ENCODE measurements at places on chromosomes 5 and 9.

- no peak for DNase-seq
Observed at GRCh38 chr5:60444661-60445360, 255.2 kb downstream of the DEPDC1B start.

DNA sequence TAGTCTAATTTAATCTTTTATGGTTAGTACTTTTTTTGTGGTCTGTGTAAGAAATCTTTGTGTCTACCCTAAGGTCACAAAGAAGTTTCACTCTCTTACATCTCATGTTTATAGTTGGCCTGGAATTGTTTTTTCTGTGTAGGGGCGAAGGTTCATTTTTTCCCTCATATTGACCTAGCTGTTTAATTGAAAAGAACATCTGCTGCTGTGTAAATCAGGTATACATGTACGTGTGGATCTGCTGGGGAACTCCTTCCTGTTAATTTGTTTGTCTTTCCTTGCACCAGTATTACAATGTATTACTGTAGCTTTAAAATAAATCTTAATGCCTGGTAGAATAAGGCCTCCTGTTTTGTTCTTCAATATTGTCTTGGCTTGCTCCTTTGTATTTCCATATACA is 37.8 kb downstream of the EXOSC2 start:
- DNase-seq = no peak

GRCh38 chr5:178340187-178340586 is 107.6 kb upstream of the PHYKPL start:
- no peak for DNase-seq

GRCh38 chr5:59785676-59786333 is 107.7 kb downstream of the PDE4D start:
- DNase-seq = no peak

DNA sequence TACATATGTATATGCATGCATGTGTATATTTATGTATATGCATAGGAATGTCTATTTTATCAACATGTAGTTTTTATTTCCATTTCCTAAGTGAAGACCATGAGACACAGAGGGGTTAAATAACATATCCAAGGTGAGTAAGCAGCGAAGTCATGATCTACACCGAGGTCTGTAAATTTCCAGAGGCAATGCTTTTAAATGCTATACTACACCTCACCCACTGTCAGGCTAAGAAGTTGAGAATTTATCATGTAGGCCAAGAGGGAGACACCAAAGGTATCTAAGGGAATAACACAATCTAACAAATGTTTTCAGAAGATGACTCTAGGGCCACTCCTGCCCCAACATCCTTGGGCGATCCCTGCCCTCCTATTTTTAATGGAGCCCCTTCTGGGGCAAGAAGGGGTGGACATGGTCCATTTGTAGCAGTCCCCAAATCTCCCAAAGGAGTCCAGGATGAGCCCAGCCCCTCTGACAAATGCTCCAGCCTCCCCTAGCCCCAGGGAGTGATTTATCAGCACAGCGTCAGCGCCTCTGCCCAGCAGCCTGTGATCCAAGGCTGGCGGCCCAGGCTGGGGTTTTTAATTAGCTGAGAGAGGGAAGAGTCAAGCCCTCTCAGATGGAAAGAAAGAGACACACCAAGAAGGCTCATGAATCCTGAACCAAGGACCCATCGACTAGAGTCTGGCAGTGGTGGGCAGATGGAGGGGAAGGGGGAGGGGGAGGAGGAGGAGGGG is 339.9 kb downstream of the ASTN2 start:
- no peak for DNase-seq

DNA sequence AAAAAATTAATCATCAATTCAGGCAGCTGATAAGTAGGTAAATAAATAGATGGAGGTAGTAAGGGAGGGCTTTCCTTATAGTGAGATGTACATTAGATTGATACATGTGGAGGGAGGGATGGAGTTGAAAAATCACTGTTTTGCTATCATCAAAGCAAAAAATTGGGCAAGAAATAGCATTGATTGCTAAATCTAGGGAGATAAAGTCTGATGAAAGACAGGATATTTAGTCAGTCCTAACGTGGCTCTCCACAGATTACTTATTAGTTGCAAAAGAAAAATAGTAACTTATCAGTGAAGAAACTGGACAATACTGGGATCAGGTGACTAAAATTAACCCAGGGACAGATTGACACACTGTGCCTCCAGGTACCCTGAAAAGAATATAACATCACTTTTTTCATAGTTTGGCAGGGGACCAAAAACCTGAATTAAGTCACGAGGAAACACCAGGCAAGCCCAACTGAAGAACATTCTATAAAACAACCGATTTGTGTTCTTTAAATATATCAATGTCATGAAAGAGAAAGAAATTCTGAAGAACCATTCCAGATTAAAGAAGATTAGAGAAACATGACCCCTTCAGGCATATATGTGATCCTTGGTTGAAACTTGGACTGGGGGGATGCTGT is 27.1 kb upstream of the GOLPH3 start:
- no peak for DNase-seq

- DNase-seq = no peak
Observed at GRCh38 chr9:93701494-93702218, 125.3 kb downstream of the PHF2 start.

DNA sequence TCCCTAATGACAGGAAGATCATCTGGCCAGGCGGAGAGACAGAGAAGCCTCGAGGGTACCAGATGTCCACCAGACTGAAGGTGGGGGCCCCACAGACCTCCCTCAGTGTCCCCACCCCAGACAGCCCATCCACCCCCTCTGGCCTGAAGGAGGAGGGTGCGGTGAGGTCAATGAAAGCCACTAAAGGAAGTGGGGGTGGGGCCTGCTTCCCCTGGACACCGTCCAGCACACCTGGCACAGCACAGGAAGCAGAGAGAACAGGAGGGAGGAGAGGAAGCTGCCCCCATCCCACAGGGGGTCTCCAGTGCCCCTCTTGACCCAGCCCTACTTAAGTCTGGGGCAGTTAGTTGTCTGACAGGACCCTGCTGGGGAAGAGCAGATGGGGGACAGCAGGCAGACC is 11.2 kb downstream of the LRRC26 start:
- no peak for DNase-seq

DNA sequence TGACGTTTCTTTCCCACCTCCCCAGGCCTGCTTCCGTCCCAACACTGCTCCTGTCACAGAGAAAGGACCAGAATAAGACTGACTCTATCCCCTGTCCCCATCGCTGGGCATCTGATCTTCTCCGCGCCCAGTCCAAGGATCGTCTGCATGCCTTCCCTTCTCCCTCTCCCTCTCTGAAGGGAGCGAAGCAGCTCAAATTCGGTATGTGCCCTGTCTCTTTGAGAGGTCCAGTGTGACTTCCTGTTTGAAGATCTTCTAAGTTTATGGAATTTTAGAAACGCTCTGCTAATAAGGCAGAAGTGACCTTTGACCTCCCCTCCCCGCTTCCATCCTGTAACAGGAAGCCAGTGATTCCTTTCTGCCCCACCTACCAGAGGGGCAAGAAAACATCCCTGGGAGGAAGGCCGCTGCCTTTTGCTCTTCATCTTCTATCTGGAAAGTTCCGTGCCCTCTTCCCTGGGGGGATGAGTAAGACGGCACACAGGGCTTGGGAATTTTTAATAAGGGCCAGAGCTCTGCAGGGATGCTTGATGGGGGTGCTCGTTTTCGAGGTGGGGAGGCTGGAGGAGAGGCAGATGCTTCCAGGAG is 40.7 kb upstream of the RNU6ATAC start:
- no peak for DNase-seq

DNA sequence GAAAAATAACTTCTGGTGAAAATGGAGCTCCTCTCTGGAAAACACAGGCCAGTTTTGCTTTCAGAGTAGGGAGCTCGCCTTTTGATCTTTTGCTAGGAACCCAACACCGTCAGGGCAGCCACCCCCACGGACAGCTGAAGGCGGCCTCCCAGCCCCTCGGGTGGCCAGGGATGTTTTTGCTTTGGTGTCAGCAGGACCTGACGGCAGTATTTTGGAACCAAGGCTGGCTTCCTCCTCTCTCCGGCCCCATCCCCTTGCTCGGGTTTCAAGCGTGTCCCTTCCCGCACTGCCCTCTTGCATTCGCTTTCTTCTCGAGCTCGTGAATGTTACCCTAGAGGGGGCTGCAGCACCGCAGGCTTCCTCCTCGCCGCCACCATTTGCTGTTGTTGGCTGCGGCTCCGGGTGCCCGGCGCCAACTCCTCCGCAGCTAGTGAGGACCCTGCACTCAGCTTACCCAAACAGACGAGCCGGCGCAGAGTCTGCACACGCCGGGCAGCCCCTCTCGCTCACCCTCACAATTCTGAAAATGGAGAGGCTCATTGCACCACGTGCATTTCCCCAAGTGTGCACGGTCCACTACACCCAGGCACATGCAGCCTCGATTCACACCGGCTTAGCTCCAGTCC is 35.5 kb upstream of the ADAMTSL1 start:
- no peak for DNase-seq

DNA sequence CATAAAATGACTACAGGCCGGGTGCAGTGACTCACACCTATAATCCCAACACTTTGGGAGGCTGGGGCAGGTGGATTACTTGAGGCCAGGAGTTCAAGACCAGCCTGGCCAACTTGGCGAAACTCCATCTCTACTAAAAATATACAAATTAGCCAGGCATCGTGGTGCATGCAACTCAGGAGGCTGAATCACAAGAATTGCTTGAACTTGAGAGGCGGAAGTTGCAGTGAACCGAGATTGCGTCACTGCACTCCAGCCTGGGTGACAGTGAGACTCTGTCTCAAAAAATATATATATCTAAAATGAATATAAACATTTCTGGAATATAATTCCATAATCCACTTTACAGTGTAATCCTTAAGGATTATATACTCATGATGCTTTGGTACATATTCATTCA is 66.5 kb downstream of the TEX10 start:
- no peak for DNase-seq

DNA sequence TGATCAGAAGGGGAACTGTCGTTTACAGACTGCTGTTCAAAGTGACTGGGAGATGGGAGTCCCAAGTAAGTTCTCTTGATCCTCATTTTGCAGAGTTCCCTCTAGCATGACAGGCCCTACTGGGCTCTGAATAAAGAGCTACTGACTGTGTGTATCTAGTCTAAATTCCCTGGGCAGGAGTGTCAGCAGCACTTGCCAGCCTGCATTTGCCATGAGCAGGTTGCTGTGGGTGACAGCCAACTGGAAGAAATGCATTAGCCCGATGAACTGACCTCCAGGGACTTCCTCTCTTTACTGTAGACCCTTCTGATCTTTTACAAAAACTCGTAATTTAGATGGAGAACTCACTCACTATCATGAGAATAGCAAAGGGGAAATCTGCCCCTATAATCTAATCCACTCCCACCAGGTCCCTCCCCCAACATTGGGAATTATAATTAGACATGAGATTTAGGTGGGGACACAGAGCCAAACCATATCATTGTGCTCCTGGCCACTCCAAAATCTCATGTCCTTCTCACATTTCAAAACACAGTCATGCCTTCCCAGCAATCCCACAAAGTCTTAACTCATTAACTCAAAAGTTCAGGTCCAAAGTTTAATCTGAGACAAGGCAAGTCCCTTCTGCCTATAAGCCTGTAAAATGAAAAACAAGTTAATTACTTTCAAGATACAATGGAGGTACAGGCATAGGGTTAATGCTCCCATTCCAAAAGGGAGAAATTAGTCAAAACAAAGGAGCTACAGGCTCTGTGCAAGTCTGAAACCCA is 78.9 kb upstream of the CXCL14 start:
- no peak for DNase-seq

GRCh38 chr9:34510497-34511468 is 12.0 kb downstream of the ENHO start:
- DNase-seq = no peak

- no peak for DNase-seq
Observed at GRCh38 chr9:94919376-94920098, 193.0 kb downstream of the AOPEP start.

DNA sequence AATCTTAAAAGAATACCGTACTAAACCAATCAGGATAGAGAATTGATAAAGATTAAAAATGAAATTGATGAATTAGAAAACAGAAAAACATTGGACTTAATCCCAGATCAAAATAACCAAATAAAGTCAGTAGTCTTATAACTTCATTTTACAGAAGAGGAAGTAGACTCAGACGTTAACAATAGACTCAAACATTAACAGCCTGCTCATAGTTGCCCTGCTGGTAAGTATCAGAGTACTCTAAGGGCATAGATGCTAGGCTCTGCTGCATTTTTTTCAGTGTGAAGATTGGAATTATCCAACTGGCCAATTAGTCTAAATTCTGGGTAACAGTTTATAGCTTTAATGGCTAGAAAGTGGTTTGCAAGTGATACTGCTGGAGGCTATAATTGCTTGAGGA is 42.9 kb downstream of the ADGRV1 start:
- no peak for DNase-seq

DNA sequence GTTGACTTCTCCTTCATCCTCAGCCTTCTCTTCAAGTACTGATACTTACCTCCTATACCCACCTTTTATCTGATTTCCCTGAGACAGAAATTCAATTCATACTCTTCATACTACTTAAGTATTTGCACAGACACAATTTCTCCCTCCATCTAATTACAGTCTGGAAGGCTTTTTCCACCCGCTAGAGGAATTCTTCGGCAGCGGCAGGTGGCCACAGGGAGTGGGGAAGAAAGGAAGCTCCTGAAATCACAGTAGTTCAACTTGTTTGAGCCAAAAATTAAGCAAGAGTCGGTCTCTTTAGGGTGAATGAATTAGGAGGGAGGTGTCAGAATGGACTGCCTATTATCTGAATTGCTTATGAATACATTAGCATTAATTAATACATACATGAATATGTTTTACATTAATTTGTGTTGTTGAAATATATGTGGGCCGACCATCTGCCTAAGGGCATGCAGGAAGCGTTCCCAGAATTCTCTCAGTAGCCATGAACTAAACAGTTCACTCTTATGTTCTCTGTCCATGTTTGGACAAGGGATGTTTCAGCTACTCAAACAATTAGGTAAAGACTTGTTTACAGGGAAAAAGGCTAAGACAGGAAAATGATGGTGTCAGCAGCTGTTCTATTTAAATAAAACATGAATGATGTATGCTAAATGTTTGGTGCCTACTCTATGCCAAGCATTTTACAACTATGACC is 101.4 kb upstream of the SMARCA2 start:
- DNase-seq = no peak

DNA sequence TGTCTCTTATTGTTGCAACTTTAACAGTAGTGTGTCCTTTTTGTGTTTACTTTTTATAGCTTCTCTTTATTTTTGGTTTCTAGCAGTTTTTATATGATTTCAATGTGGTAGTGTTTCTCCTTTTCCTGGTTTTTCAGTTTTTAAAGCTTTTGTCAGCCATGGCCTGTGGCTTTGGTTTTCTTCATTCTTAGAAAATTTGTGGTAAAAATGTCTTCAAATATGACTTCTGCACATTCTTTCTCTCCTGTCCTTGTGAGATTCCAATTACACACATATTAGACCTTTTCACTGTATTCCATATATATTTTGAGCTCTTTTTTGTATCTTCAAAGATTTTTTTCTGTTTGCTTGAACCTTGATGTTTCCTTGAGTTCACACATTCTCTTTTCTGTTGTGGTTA is 180.5 kb downstream of the CNTLN start:
- no peak for DNase-seq

GRCh38 chr5:39639618-39640089 is 214.9 kb upstream of the DAB2 start:
- no peak for DNase-seq

GRCh38 chr9:27747450-27747849 is 174.2 kb upstream of the C9orf72 start:
- DNase-seq = no peak

GRCh38 chr9:29390859-29391258 is 1817.6 kb upstream of the C9orf72 start:
- no peak for DNase-seq

GRCh38 chr5:148748702-148749392 is 77.6 kb upstream of the ADRB2 start:
- no peak for DNase-seq
